ENCODE measurements at places on chromosomes 13 and 19.

GRCh38 chr13:28611654-28612131 lies 47.2 kb upstream of the POMP start:
- peak; percentile 8 for DNase-seq

DNA sequence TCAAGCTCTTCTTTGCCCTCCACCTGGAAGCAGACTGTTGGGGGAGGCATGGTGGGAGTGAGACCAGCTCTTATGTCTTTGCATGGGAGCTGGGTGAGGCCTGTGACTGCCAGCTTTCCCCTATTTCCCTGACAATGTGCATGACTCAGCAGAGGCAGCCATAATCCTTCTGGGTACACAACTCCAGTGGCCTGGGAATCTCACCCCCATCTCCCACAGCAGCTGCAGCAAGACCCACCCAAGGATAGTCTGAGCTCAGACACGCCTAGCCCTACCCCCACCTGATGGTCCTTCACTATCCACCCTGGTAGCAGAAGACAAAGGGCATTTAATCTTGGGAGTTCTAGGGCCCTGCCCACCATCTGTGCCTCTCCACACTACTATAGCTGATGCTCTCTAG lies 41.4 kb upstream of the FGF14 start:
- DNase-seq: no peak

DNA sequence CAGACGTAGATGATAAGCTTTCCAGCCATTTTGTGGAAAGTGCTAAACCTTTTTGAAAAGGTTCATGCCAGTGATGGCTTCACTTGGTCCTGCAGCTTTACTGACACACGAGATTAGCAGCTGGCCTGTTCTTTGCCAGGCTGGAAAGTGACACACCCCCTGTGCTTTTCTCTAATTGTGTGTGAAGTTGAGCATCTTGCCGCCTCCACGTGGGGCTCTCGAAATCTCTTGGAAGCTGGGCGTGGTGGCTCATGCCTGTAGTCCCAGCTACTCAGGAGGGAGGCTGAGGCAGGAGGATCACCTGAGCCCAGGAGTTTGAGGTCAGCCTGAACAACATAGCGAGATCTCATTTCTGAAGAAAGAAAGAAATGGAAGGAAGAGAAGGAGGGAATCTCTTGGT lies 25.3 kb upstream of the EHD2 start:
- DNase-seq: no peak

DNA sequence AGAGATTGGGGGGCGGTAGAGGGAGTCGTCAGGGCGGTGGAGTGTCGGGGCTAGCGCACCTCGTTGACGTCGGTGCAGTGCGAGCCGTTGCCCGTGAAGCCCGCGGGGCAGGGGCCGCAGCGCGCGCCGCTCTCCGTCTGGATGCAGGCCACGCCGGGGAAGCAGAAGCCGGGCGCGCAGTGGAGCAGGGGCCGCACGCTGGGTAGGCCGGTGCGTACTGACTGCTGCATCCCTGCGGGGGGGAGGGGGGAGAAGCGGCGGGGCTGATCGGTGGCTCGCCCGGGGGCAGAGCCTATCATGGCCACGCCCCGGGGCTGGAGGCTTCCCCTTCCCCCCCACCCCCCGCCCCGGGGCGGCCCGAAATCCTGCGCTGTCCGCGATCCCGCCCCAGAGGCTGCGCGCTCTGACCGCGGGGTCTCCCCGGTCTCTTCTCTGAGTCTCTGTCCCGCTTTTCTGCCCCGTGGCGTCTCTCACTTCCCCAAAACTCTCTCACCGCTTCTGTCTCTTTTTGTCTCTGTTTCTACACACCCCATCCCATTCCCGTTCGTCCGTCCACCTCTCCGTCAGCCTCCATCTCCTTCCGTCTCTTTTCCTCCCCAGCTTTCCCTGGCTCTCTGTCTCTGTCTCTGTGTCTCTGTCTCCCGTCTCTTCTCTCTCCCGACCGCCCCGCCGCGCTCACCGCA lies 1.1 kb downstream of the COMP start:
- no peak for DNase-seq

DNA sequence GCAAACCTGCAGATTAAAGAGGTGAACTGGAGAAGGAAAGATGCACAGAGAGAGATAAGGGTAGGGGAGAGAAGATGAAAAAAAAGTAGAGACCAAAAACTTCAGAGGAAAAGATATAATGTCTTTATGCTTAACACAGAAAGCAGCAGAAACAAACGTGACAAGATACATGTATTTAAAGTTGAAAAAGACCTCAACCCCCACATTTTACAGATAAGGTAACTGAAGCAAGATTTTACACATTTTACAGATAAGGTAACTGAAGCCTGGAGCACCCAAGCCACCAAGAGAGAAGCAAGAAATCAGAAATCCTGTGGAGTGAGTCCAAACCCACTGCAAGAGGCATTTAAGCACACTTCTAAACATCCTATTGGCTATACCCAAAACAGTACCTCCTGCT lies 185.3 kb downstream of the TBC1D4 start:
- DNase-seq: no peak

- DNase-seq: no peak
Observed at GRCh38 chr19:40691421-40692211, 1.2 kb upstream of the NUMBL start.

DNA sequence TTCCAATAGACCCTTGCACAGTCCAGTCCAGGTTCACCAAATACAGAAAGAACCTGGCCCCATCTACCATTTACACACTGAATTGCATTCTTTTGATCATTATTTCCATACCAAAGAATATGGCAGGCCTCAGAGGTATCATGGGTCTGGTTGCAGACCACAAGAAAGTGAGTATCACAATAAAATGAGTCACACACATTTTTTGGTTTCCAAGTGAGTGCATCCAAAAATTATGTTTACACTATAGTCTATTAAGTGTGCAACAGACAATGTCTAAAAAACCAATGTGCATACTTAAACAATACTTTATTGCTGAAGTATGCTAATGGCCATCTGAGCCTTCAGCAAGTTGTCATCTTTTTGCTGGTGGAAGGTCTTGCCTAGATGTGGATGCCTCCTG lies 105.3 kb downstream of the SPACA7 start:
- no peak for DNase-seq
